ENCODE measurements at places on chromosomes 1 and 21. TPM values are rescaled to one million over a fixed set of nuclear protein-coding genes. Genes with fewer than 3 reads are reported as not detected.
A peak's percentile ranks its signal among the peaks of the same experiment; 100 is the strongest.

The HEYL gene
- 3.0 TPM for total RNA-seq

- peak; percentile 61 for DNase-seq
Observed at GRCh38 chr1:91712981-91713841, 172.7 kb downstream of the TGFBR3 start.

DNA sequence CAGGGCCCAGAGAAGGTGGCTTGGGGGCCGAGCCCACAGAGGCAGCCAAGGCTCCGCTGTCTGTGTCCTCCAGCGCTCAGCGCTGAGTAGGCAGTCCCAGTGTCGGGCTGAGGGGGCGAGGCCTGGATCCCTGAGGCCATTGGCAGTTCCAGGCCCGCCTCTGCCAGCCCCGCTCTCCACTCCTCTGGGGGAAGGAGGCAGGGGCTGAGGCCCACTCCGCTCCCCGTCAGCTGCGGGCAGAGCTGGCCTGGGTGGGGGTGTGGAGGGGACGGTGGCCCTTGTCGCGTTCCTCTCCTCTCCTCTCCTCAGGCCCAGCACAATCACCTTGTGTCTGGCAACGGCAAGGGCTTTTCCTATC is 132.8 kb downstream of the CASZ1 start:
- DNase-seq, result no peak

DNA sequence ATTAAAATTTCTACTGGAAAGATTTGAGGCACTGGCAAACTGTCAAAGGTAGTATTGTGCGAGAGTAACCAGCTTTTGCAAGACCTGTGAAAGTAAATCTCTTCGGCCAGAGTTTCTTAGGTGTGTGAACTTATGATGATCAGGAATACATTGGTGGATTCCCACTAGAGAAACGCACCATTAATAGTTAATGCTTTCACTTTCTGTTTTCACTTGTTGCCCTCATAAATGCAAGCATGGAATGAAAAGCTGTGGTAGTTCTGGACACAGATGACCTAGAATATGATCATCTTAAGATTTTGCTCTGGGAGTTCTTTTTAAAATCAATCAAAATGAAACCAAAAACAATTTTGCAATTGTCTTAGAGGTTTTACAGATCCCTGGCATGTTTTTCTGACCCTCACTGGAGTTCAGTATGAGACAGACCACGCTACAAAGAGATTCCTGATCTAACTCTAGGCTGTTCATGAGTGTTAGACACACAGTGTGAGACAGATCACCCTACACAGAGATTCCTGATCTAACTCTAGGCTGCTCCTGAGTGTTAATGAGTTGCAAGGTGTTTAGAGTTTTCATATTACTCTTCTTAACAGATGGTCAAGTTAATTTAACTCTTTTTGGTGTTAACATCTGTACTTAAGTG is 98.8 kb downstream of the SDCCAG8 start:
- DNase-seq, result no peak

The OVAAL gene
- not detected for total RNA-seq

The G0S2 gene
- total RNA-seq, result 1,155 TPM

- DNase-seq, result no peak
Observed at GRCh38 chr1:194268839-194269238, 1082.4 kb upstream of the B3GALT2 start.

The NMNAT2 gene
- total RNA-seq, result 0.10 TPM

The TRIM45 gene
- total RNA-seq, result 3.7 TPM

- DNase-seq, result no peak
Observed at GRCh38 chr1:942864-943533, 16.1 kb downstream of the NOC2L start.

GRCh38 chr1:2174348-2175054 is 20.1 kb downstream of the FAAP20 start:
- no peak for DNase-seq

The DNAJC6 gene
- 0.75 TPM for total RNA-seq

DNA sequence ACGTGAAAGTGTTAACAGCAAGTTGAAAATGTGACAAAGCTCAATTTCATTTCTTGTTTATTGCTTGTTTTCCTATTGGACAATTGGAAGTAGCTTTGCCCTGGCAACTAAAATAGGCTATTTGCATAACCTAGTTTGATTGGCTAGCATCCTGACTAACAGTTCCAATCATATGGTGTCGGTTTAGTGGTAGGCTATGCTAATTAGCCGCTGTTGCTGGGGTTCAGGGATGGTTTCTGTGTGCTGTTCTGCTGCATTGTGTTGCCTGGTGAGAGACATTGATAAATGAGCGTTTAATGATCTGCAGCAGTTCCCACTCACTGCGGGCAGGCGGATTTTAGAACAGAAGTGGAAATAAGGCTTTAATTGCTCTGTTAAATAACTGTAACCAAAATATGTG is 68.5 kb downstream of the DYRK1A start:
- DNase-seq, result peak; percentile 51

The TMEM52 gene
- 62.1 TPM for total RNA-seq

DNA sequence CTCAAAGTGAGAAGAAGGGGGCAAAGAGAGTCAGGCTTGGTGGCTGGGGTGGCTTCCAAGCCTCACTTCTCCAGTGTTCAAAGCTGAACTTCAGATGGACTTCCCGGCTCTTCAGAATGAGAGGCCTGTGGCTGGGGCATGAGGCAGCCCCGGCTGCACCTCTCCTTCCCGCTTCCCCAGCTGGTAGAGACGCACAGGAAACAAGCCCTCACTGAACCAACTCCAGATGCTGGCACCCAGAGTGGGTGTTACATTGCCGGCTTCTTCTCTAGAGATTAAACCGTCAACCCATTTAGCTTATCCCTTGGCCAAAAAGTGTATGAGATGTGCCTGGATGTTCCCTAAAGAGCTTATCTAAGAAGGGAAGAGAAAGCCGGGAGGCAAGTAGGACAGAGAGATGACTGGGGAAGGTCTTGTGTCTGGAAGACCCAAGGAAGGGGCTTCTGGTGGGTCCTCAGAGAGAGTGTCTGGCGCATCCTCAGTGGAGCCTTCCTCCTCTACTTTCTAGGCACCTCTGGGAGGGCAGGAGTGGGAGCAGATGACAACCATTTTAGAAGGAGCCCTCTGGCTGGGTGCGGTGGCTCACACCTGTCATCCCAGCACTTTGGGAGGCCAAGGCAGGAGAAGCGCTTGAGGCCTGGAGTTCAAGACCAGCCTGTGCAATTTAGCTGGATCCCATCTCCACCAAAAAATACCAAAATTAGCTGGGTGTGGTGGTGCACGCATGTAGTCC is 2.0 kb downstream of the ADAMTSL4 start:
- DNase-seq, result no peak

The OR6Y1 gene
- total RNA-seq, result not detected

The PEX19 gene
- total RNA-seq, result 61.9 TPM

The CC2D1B gene
- total RNA-seq, result 55.1 TPM

The ZFP69B gene
- total RNA-seq, result 0.35 TPM

The CLIC6 gene
- 1.7 TPM for total RNA-seq

The S100A1 gene
- total RNA-seq, result 492 TPM

GRCh38 chr1:228530951-228531731 is 44.0 kb downstream of the RNF187 start:
- no peak for DNase-seq

DNA sequence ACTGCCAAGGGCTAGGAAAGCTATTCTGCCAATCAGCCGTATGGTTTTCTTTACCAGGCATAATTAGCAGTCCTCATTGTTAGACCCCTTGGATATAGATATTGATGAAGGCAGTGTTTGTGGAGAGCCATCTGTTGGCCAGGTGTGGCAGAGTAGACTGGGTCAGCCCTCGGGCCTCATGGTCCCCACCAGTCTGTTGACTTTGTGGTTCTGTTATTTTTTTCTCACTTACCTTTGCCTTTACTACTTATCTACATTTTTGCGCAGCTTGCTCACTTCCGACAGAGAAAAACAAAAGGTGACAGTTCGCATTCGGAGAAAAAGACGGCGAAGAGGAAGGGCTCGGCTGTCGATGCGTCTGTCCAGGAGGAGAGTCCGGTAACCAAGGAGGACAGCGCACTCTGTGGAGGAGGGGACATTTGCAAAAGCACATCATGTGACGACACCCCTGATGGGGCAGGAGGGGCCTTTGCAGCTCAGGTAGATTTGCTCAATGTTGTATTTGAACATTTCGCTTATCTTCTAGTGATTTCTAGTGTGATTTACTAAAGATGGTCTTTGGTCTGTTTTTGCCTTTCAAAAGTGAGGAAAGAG is 2.3 kb downstream of the PCNT start:
- DNase-seq, result no peak

- DNase-seq, result no peak
Observed at GRCh38 chr1:154750681-154751665, 119.1 kb downstream of the KCNN3 start.

The OR2T35 gene
- not detected for total RNA-seq

The RNF207 gene
- 0.29 TPM for total RNA-seq

Data from gastrocnemius medialis (tissue), 4 donors.